ENCODE measurements at places on chromosomes 7 and 10.
A peak's percentile ranks its signal among the peaks of the same experiment; 100 is the strongest.

DNA sequence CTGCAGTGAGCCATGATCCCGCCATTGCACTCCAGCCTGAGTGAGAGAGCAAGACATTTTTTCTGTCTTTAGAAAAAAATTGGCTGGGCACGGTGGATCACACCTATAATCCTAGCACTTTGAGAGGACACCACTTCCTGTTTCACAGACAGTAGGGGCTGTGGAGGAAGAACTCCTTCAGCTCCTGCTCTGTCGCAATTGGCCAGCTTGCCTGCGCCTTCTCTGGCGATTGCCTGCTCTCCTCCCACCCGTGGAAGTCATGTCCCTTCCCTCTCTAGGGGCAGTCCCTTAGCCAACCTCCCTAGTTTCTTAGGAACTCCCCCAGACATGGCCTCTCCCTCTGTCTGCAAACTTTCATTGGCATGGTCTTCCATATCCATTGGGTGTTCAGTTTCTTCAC, 8.7 kb downstream of the PDSS1 start:
- DNase-seq = no peak

DNA sequence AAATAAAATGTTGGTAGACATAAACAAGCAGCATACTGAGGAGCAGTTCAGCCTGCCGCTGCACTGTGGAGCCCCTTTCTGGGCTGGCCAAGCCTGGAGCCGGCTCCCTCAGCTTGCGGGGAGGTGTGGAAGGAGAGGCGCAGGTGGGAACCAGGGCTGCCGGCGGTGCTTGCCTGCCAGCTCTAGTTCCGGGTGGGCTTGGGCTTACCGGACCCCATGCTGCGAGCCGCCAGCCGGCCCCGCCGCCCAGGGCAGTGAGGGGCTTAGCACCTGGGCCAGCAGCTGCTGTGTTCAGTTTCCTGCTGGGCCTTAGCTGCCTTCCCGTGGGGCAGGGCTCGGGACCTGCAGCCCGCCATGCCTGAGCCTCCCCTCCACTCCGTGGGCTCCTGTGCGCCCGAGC, 672.9 kb upstream of the POM121L12 start:
- no peak for DNase-seq

- no peak for DNase-seq
Measured at GRCh38 chr7:36165059-36165458, 12.0 kb downstream of the EEPD1 start.

DNA sequence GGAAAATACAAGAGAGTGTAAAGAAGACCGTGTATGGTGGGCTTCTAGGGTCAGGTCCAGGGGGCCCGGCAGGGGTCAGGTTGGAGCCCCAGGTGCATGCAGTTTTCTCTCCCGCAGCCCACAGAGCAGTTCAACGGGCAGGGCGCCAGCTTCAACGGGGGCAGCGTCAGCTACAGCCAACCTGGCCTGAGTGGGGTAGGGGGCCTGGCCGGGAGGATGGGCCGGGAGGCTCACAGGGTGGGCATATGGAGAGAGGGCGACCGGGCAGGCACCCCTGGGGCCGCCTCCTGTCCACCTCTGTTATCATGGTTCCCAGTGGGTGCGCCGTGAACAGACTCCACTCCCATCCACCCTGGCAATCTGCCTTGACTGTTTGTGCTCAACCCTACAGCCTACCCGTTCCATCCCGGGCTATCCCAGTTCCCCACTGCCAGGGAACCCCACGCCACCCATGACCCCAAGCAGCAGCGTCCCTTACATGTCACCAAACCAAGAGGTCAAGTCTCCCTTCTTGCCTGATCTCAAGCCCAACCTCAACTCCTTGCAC, 11.5 kb downstream of the ZMIZ2 start:
- no peak for DNase-seq

DNA sequence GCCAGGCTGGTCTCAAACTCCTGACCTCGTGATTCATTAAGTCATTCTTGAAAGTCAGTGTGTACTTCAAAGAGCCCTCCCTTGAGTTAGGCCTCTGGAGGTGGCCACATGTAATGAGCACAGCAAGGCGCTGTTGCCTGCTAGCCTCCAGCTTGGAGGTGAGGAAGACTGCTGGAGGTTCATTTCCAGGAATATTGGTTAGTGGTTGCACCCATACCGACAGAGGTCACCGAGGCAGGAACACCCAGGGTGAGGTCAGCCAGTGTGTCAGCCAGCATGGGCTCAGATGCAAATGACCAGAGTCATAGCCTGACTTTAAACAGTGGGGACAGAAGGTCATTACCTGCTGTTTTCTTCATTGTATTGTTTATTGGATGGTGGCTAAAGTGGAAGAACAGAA, 85.0 kb downstream of the PLPP4 start:
- DNase-seq = no peak

GRCh38 chr7:119935418-119936025, 337.5 kb upstream of the KCND2 start:
- no peak for DNase-seq

GRCh38 chr10:19728376-19728775, 87.9 kb upstream of the PLXDC2 start:
- no peak for DNase-seq

DNA sequence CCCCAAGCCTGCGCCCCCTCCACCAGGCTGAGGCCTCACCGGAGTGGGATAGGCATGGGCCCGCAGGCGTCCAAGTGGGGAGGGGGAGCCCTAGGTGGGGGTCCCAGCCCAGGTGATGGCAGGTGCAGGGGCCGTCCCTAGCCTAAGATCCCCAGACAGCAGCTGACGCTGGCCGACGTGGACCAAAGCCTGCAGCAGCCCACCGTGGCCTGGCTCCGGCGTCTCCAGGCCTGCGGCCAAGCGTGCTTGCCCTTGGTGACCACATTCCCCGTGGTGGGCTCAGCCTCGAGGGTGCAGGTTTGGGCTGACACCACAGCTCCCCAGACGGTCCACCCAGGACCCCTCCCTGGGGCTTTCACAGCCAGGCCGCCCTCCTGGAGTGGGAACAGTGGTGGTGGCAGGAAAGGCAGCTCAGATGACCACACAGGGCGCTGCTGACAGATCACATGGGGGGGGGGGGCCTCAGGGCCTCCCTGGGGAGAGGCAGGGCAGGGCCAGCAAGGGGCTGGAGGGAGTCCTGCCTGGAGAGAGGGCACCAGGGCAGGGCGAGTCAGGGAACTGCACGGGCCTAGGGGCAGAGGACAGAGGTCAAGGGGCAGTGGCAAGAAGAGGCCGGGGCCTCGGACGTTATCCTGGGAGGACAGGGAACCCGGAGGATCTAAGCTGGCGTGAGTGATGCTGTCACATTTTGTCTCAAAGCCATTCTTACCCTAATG, 767 bp upstream of the ADAM8 start:
- DNase-seq = no peak

GRCh38 chr7:124649397-124650014, 116.1 kb downstream of the GPR37 start:
- DNase-seq = no peak

GRCh38 chr10:12432402-12433189, 83.2 kb downstream of the CAMK1D start:
- no peak for DNase-seq

GRCh38 chr10:8225187-8225586, 170.7 kb downstream of the GATA3 start:
- no peak for DNase-seq

- peak; percentile 59 for DNase-seq
Measured at GRCh38 chr10:125060826-125061556, 99.4 kb downstream of the CTBP2 start.

DNA sequence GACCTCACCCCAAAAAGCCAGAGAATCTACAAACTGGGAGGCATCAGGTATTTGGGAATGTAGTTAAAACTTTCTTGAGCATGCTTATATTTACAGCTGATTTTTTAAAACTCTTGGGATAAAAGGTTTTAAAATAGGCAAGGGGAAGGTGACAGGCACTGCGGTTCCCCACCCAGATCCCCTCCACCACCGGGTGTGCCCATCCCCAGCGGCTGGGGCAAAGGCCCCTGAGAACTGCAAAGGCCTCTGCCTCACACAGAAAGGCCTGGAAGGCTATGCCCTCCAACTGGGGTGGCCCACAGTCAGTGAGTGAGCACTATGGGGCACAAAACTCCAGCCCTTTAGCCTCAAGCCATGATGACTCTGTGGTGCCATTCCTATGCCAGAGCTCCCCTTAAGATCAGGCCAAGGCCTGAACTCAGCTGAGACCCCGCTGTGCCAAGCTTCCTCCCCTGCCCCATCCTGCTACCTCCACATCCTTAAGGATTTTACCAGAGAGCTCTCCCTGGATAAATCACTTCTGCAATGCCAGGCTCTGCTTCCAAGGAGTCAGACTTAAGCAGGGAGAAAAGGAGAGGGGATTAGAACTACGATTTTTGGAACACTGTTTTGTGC, 299.1 kb downstream of the GRID1 start:
- DNase-seq = no peak

- DNase-seq = no peak
Measured at GRCh38 chr10:59888781-59889435, 17.4 kb downstream of the CCDC6 start.

DNA sequence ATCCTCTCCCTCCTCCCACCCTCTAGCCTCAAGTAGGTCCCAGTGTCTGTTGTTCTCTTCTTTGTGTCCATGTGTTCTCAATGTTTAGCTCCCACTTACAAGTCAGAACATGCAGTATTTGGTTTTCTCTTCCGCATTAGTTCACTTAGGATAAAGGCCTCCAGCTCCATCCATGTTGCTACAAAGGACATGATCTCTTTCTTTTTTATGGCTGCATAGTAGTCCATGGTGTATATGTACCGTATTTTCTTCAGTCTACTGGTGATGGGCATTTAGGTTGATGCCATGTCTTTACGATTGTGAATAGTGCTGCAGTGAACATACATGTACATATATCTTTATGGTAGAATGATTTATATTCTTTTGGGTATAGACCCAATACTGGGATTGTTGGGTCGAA, 1.6 kb upstream of the GOT1 start:
- no peak for DNase-seq

GRCh38 chr10:47294057-47294456, 5.9 kb upstream of the GDF10 start:
- DNase-seq = no peak

DNA sequence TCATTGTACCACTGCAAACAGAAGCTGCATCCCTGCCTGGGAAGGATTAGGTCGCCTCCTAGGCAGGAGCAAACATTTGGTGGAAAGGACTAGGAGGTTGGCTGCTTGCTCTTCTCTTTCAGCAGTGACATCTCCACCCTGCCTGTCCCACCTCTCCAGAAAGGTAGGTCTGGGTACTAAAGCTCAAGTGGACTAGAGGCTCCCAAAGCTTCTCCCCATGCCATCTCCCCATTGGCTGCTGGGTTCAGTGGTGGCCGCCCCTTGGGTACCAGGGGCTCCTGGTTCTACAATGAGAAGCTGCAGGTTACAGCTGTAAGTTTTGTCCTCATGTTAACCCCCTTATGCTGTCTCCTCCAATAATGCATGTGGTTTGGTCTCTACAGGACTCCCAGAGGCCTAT, 180.7 kb upstream of the MKI67 start:
- no peak for DNase-seq

- DNase-seq = no peak
Measured at GRCh38 chr10:31897506-31897905, 31.1 kb downstream of the ARHGAP12 start.

DNA sequence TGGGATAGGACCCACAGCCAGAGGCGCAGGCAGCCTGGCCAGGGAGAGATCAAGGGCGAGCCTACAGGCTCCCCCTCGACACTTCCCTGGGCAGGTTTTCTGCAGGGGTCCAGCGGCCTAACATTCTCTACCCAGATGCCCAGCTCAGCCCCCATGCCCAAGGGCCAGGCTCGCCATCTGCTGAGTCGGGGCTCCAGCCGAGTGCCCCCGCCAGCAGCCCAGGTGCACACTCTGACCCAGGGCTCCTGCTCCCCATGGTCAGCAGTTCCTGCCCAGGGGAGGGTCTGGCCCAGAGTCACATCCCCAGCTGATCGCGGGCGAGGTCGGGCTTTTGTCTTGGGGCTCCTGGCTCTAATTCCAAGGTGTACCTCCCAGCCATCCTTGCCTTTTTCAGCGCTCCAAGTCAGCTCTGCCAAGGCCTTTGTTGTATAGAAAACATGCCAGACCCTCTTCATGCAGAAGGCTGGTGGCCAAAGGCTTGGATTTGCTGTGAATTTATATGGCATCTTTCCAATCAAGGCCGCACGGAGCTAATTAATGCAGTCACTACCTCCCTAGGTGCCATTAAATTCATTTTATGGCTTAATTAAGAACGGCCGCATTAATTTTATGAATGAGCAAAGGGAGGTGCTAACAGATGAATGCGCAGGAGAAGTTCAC, 120.6 kb downstream of the LRRC18 start:
- no peak for DNase-seq

GRCh38 chr10:124541076-124541903, 79.7 kb downstream of the LHPP start:
- DNase-seq = no peak

- DNase-seq = no peak
Measured at GRCh38 chr10:98666276-98666675, 219.5 kb upstream of the HPS1 start.

- DNase-seq = no peak
Measured at GRCh38 chr10:128812000-128812399, 655.0 kb upstream of the MGMT start.

DNA sequence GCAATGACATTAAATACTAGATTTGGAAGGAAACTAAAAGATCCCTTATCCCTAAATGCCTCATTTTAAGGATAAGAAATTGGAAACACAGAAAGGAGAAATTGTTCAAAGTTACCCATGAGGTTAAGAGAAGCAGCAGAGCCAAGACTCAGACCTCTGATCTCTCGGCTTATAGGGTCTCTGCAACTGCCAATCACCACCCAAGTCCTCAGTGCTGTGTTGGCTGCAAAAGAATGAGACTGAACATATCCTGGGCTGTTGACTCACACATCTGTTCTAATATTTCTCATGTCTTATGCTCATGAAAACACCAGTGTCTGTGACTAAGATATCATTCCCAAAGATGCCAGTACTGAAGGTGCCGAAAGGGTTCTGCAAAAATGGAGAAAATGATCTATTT, 153.3 kb downstream of the XPNPEP1 start:
- DNase-seq = no peak

- DNase-seq = no peak
Measured at GRCh38 chr7:11858622-11859302, 26.8 kb upstream of the THSD7A start.

DNA sequence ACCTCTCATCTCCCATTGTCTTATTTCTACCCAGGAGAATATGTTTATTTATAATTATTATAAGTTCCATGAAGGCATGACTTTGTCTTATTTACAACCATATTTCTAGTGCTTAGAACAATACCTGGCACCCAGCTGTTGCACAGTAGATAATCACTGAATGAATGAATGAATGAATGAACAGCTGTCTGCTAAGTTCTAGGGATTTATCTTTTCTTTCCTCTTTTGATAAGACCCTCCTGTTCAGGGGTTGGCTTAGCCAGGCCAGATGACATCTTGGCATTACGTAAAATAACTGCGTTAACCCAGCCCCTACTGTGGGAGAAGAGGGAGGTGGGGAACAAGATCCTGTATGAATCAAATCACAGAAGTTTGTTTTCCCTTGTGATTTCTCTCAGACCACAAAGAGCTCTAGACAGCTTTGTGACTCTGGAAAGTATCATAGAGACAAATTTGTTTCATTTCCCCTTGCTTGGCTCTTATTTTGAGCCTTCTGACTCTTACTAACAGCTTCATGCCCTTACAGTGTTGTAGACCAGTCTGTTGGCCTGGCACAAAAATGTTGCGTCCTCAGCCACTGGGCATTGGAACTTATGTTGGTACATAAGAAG, 8.4 kb downstream of the ZNF862 start:
- no peak for DNase-seq

Measured in HuH-7 (cell line).